WTC11 (cell line): ENCODE measurements at places on chromosomes 3 and 15.

- peak; percentile 95 for DNase-seq
These were observed at the start of gene MYLK for GRCh38 chr3:123884203-123884831. TSS of gene MYLK (minus strand) at chr3:123884332. CDS start at chr3:123793841, 90,491 bp downstream.

DNA sequence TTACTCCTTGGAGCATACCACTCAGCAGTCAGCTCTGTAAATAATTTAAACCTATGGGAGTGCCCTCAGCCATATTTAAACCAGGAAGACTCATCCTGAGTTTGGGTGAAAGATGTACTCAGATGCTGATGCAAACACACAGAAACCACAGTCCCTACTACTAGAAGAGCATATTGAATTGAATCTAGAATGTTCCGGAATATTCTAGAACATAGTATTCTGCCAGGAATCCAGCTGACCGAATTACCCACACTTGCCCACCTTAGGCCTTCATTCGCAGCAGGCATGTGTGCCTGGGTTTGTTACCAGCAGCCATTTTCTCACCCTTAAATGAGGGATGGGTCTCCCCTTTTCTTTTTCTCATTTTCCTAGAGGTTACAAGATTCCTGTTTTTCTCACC, 202.4 kb upstream of the ICE2 start:
- no peak for DNase-seq

- DNase-seq, result no peak
These were observed 28.7 kb upstream of the B3GNT5 start for GRCh38 chr3:183224180-183224970.

DNA sequence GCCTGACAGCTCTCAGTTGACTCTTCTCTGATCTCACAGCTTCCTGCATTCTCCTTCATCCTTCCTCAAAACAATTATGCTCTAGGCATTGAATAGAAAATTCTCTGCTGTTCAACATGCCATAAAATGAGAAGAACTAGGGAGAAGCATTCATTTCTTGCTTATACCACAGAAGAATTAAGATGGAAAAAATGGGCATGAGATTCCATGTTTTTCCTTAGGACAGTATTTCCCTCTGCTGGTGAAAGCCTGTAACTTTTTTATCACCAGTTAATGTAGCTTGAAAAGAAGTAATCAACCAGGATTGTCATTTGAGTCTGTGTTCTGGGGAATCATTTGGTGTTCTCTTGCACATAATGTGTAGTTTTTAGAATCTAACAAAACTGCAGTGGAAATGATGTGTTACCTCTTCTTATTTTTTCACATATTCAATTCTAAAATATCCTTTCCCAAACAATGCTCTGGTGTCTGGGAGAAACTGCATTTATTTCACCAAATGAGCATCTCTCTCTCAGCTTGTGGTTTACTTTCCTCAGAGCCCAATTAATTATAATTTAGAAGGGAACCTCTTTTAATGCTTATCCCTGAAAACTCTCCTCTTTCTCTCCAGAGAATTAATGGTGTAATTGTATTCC, 92.8 kb upstream of the DCBLD2 start:
- DNase-seq, result no peak

DNA sequence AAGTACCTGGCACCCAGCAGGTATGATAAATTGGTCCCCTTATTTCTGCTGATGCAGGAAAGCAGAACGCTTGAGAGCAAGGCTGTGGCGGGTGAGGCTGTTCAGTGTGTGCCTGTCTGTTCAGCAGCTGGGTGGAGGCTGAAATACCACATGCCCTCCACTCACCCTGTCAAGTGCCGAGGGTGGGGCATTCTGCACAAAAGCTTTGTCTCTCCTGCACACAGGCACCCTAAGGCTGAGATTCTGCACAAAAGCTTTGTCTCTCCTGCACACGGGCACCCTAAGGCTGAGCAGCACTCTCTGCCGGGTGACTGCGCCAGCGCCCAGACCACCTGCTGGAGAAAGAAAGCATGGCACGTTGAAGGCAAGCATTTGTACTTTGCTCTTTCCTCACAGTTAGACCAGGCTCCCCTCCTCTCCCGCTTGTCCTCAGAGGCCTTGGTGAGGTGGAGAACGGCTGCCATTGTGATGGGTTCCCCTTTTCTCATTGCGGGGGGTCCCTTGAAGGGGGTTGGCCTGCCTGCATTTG, 97.5 kb downstream of the BDH1 start:
- no peak for DNase-seq

- no peak for DNase-seq
These were observed 54.7 kb downstream of the ITPR1 start for GRCh38 chr3:4547799-4548198.

- no peak for DNase-seq
These were observed 30.7 kb downstream of the LRTM1 start for GRCh38 chr3:54897028-54897711.

- DNase-seq, result no peak
These were observed 85.3 kb upstream of the VEPH1 start for GRCh38 chr3:157588386-157589060.

DNA sequence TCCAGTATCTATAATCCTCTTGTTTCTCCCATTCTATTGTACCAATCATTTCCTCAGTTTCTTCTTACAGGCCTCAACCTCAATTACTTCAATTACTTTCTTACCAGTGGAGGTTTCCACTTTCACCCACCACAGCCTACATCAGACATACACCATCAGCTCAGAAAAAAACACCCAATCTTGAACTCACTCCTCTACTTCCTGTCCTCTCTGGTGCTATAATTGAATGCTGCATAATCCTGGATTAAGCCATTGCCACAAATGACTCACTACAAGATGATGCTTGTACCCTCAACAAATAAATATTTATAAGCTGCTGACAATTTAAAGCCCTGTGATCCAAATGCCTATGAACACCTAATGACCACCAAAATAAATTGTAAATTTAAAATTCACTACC, 18.5 kb downstream of the RYK start:
- no peak for DNase-seq

DNA sequence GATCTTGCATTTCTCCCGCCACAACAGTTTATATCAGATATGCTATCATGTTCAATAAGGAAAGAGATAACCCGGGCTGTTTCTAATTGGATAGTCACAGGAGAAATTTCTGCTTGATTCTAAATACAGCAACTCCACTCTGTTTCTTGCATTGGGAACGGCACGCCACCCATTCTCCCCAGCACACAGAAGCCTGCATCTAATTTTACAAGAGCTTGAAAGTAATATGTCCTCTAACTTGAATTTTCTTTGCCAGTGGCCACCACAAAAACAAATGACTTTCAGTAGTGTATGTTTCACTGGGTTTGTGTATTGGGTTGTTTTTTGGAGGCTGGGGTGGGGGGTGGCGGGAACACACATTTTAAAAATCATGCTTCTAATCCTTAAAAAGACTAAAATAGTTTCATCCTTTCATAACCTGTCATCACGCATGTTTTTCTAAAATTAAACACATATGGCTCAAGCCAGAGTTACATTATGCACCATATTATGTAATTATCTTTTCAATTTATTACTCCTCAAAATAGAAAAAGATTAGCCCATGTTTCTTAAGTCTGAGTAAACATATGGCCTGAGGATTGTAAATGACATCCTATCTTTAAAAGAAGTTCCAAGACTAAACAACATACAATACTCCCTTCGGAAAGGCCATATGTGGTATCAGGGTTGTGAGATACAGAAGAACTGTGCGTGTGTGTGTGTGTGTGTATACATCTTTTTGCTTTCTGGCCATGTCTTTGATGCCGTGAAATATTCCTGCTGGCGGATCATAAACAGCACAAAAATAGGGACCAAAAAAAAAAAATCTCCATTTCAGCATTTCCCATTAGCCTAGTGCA, 176.3 kb downstream of the FOXP1 start:
- DNase-seq, result no peak

DNA sequence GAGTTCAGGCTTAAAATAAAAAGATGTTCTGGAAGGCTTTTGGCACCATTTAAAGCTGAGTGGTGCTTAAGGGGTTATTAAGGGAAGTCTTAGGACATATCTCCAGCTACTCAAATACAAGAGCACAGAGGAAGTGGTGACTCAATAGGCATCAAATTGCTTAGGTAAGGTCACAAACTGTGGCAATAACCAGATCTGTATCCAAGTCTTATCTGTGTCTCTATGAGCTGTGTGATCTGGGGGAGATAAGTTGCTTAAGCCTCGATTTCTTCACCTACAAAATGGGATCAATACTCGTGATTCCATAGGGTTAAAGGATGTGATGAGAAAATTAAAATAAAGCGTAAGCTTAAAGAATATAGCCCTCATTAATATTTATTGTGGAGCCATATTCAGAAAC, 7.6 kb downstream of the HDC start:
- no peak for DNase-seq

- no peak for DNase-seq
These were observed 7.3 kb downstream of the MYO5C start for GRCh38 chr15:52288051-52288942.

- no peak for DNase-seq
These were observed 375.6 kb upstream of the CCDC54 start for GRCh38 chr3:107001635-107002034.

DNA sequence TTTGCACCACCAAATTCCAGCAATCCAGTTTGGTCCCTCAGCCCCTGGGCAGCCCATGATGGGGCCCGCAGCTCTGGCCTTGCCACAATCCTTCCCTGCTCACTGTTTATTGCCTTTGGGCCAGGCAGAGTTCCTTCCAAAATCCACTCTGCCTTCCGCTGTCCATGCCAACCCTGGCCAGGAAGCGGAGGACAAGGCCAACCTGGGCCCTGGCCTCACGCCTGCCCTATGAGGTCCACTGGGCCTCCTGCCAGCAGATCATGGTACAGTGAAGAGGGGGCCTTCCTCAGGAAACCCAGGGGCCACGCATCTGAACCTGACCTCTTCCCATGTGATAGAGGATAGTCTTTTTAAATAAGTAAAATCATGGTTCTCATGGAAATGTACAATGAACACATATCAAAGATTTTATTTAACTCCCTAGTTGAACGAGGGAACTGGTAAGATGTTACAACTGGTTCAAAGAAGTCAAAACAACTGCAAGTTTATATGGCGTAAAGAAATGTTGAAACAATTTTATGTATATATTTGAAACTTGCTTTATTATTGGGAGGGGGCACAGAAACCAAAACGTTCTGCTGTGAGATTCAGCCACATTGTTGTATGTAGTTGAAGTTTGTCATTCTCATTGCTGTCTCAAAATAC, 95.8 kb upstream of the TNFAIP8L3 start:
- no peak for DNase-seq

- no peak for DNase-seq
These were observed 387.9 kb downstream of the ZIC1 start for GRCh38 chr3:147797095-147797494.

- no peak for DNase-seq
These were observed 78.8 kb downstream of the MCF2L2 start for GRCh38 chr3:183349421-183350157.

GRCh38 chr15:41860049-41860828, 21.6 kb downstream of the PLA2G4B start:
- DNase-seq, result no peak

DNA sequence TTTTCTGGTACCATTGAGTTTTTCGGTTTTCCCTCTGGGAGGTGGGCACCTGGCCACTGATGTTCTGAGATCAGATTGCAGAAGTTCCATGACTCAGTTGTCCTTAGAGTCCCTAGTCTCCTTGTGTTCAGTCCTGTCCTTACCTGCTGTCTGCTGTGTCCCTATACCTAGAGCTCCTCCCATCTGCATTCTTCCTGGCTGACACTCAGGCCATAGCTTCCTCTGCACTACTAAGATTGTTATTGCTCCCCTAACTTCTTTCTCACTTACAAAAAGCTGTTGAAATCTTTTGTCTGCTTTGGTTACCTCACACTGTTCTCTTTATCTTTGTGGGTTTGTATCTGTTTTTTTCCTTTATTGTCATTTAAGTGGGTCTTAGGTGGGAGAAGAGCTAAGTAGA, 13.2 kb downstream of the USP3 start:
- no peak for DNase-seq

- no peak for DNase-seq
These were observed 66.8 kb downstream of the CMSS1 start for GRCh38 chr3:99884484-99884883.

GRCh38 chr3:165406425-165406824, 210.2 kb upstream of the SLITRK3 start:
- DNase-seq, result no peak

DNA sequence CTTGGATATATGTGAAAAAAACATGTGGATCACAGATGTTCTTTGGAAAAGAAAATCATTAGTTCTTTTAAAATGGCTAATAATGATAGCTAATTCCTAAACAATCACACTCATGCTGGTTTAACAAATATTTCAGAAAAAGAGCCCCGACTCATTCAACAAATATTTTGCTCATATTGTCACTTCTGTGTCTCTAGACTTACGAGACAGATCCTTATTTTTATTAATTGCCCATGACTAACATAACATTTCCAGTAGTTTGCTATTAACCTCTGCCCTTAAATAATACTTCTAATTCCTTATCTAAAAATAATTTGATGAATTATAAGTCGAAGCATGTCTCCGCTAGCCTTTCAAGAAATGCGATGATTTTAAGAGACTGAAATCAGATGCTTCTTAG, 70.4 kb downstream of the SATB1 start:
- DNase-seq, result no peak

GRCh38 chr3:101903451-101903871, 54.1 kb downstream of the NFKBIZ start:
- no peak for DNase-seq

DNA sequence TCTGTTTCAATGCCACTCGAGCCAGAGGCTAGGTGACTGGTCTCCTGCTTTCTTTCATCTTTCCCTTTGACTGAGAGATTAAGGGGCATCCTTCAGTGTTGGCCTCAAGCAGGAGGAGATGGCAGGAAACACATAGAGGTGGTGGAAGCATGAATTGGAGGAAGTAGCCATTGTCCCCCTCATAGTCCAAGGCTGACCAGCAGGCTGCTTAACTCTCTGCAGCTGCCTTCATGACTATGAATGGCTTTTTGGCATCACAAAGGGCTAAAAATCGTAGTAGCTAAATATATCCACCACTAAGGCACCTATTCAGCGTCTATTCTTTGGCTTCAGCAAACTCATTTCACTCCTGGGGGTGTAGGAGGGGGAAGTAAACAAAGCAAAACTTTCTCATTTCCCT, 7.0 kb upstream of the FRMD4B start:
- no peak for DNase-seq

- no peak for DNase-seq
These were observed 23.1 kb upstream of the MBNL1 start for GRCh38 chr3:152245498-152246170.
